NCI-H510A (cell line): ENCODE measurements at places on chromosomes 6 and 20.

DNA sequence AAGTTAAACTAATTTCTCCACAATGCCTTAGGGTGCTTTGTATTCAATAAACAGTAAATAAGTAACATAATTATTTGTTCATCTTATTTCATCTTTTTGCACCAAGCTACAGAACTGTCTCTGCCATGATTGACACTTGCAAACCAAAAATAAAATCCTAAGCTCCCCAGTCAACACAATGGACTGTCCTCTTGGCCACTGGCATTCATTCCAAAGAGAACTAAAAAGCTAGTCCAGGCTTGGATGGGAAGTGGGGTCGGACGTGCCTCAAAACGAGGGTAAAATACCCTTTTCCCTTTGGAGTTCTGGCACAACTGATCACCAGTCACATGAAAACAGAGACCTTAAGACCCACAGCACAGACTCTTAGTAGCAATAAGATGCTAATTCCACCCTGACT lies 66.4 kb upstream of the THBS2 start:
- no peak for DNase-seq

DNA sequence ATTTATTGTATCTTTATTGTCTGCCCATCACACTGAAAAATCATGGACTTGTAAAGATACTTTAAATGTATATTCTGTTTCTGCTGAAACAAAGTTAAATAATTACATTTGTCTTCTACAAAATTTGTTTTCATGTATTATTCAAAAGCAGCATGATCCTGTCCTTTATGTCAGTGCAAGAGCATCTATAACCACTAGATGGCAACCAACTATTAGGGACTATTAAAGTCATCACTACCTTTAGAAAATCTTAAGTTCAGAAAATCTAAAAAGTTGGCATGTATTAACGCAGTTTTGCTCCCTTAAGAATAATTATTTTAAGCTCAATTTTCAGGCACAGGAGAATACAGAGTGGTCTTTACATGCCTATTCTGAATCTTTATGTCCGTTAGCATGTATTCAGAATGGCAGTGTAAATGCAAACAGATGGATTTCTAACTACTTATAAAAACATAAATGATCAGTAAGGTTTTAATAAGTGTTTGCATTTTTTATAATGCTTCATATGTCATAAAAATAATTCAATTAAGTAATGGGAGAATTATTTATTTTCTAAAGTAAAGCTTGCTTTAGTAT lies 17.8 kb downstream of the TMEM30A start:
- no peak for DNase-seq

DNA sequence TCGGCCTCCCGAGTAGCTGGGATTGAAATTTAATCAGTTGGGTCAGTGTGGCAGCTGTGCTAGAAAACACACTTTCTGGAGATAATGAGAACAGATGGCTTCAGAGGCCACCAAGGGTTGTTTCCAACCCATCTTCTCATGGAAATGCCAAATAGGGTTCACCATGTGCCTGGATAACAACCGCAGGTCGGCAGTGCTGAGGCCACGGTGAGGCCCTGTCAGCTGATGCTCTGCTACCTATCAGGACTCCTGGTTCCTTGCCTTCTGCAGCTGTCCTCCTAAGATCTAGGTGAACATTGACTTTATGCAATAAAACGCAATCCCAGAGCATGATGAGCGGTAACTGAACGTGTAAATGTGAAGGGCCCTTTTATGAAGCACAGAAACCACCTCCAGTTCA lies 139.3 kb upstream of the SNX9 start:
- no peak for DNase-seq

DNA sequence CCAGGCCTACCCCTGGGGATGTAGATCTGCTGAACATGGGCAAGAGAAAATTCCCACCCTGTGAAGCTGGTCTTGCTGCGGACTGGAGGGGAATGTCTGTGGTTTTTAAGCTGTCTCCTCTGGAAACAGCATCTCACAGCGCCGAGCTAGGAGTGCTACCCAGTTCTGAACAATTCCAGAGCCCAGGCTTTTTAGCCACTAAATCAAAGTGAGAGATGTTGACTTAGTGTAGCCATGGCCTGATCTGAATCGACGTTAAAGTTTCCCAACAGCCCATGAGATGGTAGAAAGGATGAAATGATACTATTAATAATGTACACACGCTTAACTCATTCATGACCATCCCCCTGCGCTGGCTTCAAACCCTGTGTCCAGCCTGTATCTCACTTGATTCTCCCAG lies 63.7 kb downstream of the KCNB1 start:
- no peak for DNase-seq

- no peak for DNase-seq
Observed at GRCh38 chr20:38604873-38605303, 3.3 kb downstream of the ARHGAP40 start.

GRCh38 chr20:43460172-43460829 lies 2.6 kb downstream of the SRSF6 start:
- DNase-seq = no peak

- DNase-seq = peak; percentile 22
Observed at GRCh38 chr6:43395776-43396175, 26.3 kb upstream of the ZNF318 start.

DNA sequence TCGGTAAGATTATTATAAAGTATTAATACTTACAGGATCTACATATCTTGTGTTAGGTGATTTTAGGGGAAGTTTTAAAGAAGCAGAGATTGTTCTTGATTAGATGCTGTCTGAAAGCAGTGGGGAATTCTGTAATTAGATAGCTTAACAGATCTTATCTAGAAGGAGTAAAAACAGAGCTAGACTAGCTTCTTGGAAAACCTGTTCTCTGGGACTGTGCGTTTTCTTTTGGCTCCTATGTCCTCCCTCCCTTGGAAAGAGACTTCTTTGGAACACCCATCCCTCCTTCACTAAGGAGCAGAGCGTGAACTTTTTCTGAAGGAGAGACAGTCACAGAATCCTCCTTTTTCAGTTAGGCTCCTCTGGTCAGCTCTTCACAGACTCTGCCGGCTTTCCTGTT lies 83.5 kb upstream of the ZNF184 start:
- no peak for DNase-seq

DNA sequence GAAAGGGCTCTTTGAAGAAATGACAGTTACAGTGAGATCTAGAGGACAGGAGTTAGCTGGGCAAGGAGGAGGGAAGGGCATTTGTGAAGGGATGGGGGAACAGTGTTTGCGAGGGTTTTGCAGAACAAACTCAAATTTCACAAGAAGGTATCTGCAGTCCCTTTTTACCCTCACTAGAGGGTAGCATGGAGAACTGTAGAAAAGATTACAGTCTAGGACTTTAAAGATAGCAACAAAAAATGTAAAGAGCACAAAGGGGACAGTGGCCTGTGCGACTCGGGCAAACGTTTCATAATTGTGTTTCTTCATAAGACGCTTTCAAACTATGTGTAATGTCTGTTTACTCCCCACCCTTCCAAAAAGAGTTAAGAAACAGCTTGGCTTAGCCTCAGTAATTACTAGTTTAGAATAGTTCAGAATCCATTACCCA lies 21.2 kb upstream of the ASXL1 start:
- no peak for DNase-seq

- no peak for DNase-seq
Observed at GRCh38 chr20:48616481-48616880, 211.3 kb downstream of the PREX1 start.

- no peak for DNase-seq
Observed at GRCh38 chr6:131383421-131384411, 189.3 kb upstream of the ARG1 start.

GRCh38 chr20:43938932-43939761 lies 24.5 kb downstream of the TOX2 start:
- no peak for DNase-seq

DNA sequence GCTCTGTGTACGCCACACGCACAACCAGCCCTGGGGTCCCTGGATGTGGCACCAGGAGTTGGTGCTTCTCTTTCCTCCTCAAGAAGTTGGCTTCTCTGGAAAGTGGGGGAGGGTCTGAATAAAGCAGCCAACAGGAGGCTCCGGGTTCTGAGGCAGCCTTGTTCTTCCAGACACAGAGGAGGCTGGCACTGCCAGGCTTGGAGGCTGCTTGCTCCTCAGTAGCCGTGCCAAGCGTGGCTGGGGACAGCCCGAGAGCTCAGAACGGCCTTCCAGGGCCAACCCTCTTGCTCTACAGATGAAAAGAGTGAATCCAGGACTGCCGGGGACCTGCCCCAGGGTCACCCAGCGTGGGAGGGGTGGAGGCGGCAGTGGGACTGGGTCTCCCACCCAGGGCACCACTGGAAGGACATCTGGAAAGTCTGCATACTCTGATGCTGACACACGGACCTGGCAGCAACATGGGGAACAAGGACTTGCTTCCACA lies 70.4 kb downstream of the SLC22A23 start:
- no peak for DNase-seq

GRCh38 chr6:20427856-20428255 lies 26.2 kb downstream of the E2F3 start:
- no peak for DNase-seq

DNA sequence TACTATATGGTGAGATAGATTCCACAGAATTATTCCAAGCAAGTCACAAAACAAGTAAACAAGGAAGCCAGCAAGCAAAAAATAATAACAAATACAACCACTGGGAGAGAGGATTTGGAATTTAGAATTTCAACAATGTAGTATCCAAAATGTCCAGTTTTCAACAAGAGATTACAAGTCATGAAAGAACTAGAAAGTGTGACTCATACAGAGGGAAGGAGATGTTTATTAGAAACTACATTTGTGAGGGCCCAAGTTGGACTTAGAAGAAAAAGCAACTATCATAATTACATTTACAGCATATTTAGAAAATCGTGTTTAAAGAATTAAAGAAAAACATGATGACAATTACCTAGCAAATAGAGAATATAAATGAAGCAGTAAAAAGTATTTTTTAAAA lies 494.6 kb upstream of the ID4 start:
- no peak for DNase-seq

- DNase-seq = no peak
Observed at GRCh38 chr6:2517855-2518473, 232.8 kb downstream of the MYLK4 start.

DNA sequence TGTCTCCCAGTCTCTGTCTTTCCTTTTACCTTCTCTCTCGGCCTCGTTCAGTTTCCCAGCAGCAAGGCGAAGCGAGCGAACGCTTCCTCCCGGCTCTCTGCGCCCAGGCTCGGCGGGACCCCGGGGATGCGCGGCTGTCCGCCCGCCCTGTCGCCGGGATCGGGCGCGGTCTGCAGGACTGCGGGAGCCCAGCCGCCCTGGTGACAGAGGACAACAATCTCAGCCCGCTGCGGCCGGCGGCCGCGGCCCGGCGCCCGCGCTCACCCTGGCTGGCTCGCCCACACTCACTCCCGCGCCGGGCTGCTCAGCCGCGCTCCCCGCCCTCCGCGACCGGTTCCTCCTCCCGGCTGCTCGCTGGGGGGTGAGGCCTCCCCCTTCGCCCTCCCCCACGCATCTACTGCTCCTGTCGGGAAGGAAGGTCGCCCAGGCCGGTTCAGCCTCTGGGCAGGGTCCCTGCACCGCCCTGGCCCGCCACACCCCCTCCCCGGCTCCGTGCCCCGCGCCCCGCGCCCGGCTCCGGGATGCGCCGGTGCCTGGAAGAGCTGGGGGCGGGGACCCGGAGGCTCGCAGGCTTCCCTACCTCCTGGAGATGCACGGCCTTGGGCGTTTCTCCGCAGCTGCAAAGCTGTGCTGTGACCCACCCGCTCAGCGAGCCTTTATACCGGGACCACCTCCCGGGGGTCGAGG lies 410 bp downstream of the SYNE1 start:
- DNase-seq = no peak

- DNase-seq = peak; percentile 64
Observed at GRCh38 chr20:41649489-41649888, 31.3 kb upstream of the CHD6 start.

- no peak for DNase-seq
Observed at GRCh38 chr6:28597924-28598722, 72.4 kb downstream of the GPX5 start.

- no peak for DNase-seq
Observed at GRCh38 chr6:163405412-163406309, 8.9 kb upstream of the QKI start.

DNA sequence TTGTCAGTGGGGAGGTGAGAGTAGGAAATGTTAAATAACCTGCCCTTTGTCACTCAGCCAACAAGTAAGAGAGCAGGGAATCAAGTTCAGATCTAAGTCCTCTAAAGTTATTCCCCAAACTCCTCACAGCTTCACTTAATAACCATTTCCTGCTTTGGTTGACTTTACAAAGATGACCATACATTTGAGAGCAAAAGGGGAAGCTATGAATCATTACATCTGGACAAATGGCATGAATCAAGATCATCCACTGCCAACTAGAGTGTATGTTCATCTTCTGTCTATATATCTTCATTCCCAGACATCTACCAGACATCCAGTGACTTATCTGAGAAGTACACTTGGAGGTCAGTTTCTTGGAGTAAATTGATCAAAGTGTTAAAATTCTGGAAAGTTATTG lies 15.1 kb upstream of the HIVEP2 start:
- DNase-seq = no peak

DNA sequence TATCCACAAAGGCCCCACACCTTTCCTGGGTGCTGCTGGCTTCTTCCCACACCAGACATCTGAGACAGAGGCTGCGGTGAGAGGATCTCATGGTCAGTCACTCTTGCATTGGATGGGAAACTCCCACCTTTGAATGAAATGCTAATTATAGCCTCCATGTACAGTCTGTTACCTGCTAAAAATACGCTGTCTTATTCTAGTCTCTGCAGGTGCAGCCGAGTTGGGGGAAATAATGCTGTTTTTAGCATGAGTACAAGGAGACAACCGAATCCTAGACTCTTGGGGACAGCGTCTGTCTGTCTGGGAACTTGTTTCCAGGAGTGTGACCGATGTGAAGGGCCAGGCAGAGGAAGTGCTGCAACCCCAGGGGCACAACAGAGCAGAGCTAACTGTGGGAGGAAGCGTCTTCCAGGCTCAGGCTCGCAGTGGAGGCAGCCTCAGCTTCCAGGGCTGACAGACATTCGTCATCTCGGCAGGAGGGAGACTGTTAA lies 286.2 kb downstream of the PREX1 start:
- DNase-seq = no peak

- peak; percentile 19 for DNase-seq
Observed at GRCh38 chr6:75602246-75603105, 796 bp downstream of the SENP6 start.

DNA sequence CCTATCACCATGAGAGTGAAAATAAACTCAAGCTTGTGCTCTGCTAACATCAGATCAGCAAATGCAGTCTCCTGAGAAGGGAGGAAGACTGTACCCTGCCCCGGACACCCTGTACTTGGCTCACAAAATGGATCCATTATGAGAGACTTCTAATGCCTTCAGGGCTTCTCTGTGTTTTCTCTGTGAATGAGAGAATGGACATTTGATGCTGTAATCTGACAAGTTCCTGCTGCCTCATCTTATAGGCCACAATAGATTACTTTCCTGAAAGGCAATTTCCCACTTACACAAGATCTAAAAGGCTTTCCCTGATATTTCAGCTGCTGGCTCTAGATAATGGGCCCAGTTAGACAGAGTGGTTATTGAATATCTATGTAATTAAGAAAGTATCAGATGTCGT lies 117.2 kb downstream of the OTOR start:
- no peak for DNase-seq

- DNase-seq = no peak
Observed at GRCh38 chr20:23870461-23870860, 9.1 kb downstream of the CST5 start.

- DNase-seq = peak; percentile 74
Observed at GRCh38 chr6:1757131-1757530, 147.4 kb downstream of the FOXC1 start.

GRCh38 chr6:2480267-2480966 lies 235.0 kb upstream of the GMDS start:
- no peak for DNase-seq
